Kidney epithelial cell (primary cell): ENCODE measurements at places on chromosomes 13 and 19. TPM values are rescaled to one million over a fixed set of nuclear protein-coding genes. Genes with fewer than 3 reads are reported as not detected.

The SPACA4 gene
- total RNA-seq, result not detected in 2 replicates

The EPSTI1 gene
- 2.5 and 5.6 TPM in 2 replicates for total RNA-seq

The RINL gene
- total RNA-seq, result 21.0 and 21.6 TPM in 2 replicates

DNA sequence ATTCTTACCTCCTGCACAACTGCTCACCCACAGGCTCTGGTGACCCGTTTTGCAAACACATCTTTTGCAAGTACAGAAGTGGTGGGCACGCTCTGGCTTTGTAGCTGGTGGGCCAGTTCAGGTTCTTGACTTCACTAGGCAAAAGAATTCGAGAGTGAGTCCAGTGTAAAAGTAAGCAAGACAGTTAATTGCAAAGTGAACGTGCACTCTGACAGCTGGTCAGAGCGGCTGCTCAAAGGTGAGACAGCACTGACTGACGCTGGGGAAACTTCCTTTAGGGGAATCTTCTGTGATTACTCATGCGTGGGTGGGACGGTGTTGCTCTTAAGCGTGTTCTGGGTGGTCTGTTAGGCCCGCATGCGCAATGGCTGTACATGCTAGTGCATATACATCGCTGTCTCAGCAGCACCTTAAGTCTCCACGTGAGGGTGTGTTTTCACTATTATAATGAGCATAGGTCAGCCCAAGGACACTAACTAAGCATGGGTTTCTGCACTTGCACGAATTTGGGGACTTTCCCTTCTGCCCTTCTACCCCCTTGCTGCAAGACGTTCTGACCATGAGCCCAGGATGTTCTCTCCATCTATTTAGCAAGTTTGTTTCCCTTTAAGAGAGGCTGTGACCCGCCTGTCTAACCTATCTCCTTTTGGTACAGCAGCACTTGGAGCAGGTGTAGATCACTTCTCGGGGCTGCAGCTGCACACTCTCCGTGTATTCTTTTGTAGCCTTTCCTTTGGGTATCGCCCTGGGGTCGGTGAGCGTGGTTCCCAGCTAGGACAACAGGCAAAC, 30.2 kb upstream of the CD33 start:
- DNase-seq, result no peak

DNA sequence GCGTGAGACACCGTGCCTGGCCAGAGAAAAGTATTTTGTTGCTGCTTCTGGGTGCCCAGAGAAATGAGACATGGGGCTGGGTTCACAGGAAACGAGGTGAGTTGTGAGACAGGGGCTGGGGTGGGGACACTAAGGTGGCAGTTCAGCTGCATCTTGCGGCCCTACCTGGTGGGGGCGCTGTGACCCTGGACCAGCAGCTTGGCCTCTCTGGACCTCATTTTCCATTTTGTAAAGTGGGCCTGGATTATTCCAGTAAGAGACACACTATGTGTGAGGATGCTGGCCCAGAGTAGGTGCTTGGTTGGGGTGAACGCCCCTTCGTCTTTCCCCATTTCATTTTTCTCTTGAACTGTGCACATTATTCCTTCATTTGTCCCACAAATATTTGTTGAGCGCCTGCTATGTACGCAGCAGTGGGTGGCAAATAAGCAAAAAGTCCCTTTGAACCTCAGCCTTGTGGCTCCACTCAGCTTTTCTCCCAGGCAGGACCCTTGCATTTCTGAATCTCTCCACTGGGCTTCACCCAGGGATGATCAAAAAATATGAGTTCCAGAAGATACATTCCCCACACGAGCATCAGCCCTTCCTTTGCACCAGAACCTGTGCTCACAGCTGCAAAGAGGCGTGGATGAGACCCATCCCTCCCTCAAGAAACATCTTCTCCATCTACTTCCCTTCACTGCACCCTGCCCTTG, 26.6 kb upstream of the OR10H1 start:
- no peak for DNase-seq

- DNase-seq, result no peak
These were observed 9.4 kb downstream of the DCT start for GRCh38 chr13:94470126-94470525.

DNA sequence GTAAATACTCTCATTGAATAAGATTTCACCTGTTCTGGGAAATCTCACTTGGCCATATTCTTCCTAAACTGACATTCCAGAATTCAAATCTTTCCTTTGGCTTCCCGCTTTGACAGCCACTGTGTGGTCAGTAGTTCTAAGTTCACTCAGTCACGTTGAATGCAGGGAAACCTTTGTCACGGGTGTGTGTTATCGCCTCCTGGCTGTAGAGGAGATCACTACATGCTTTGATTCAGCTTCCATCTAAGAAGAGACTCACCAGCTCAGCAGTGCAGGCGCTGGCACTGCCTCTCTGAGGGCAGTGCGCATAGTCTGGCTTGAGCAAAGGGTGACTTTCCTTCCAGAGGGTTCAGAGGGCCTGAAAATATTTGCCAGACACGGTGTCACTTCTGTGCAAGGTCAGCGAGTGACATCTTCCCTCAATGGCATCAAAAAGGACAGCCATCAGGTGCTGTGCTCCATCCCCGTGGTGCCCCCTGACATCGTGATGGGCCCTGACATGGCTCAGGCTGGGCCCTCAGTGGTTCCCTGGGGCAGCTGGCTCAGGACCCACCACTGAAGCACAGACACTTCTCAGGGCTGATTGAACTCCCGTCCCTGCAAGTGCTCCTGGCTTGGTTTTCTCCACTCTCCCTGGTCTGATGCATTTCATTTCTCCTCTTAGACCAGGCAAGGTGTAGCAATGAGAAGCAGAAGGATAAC, 635.4 kb upstream of the ARGLU1 start:
- no peak for DNase-seq

DNA sequence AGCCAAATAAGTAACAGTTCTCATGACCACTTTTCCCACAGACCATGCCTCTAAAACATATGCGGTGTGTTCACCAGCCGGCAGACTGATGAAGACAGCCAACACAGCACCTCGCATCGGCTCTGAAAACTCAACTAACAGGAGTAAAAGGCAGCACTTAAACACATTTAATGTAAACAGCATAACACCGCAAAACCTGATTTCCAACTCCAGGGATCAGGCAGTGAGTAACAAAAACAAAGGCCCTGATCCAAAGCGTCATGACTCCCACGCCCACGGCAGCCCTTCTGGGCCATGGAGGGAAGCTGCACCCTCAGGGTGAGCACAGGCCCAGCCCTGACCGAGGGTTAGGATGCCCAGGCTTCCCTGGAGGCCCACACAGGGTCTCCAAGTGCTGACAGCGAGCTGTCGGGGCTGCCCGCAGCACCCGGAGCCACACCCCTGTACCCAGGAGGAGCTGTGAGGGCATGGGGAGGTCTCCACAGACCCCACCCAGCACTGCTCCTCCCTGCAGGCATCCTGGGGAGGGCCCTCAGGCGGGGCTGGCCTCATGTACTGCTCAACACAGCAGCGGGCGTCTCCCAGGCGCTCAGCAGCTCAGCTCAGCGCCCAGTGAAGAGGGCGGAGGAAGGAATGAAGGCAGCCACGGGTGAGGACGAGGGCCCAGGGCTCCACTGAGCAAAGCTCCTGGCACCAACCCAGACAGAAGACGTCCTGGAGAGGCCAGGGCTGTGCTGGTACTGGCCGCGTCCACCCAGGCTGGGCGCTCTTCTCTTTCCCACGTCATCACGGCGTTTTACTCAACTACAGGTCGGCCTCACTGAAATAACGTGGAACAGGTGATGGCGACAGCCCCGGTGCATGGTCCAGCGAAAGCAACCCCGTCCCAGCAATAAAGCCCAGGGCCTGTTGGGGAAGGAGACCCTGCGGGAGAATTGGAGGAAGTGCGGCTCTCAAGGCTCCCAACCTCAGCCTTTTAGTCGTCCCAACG, 53.7 kb downstream of the RASA3 start:
- no peak for DNase-seq

GRCh38 chr13:73035660-73036059, 23.1 kb upstream of the KLF5 start:
- DNase-seq, result no peak
